ENCODE measurements at places on chromosomes 11 and 22. TPM values are rescaled to one million over a fixed set of nuclear protein-coding genes. Genes with fewer than 3 reads are reported as not detected.

DNA sequence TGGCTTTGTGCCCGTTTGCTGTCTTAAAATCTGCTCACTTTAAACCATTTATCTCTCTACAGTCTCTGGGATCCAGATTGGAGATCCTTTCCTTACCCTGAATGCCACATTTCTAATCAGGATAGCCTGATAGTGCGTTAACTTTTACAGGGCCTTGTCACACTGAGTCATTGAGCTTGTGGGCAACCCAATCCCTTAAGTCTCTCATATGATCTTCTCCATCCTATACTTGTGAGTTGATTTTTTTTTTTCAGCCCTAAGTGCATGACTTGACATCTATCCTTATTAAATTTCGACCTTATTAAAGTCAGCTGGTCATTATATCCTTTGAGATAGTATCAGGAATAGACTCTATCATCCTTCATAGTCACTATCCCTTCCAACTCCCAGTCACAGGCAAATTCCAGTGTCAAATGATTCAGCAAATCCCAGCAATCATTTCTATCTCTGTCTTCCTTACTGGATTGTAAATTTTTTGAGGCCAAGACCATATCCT lies 57.7 kb downstream of the TEAD1 start:
- no peak overlapping the region for H3K4me3 ChIP-seq
- no peaks in the 10 kb centered on the region for H3K27me3 ChIP-seq
- H3K4me1 ChIP-seq: no peaks in the 10 kb centered on the region
- no peaks in the 10 kb centered on the region for H3K36me3 ChIP-seq

PIK3IP1 gene
- polyA plus RNA-seq: 3.1 TPM

DNA sequence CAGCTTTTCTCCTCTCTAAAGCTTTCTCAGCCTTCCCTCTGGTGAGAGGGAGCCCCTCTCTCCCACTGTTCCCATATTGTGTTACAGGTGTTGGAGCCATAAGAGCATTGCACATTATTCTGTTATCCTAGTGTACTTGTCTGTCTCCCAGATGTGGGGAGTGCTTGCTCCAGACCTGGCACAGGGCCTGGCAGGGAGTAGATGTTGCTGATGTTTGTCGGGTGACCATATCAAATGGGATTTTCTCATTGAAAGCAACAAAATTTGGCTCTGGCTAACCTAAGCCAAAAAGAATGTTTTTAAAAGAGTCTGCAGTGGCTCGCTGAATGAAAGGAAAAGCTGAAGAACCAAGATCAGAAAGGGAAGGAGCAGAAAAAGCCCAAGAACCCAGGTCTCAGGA lies 41.1 kb downstream of the CYB5R2 start:
- DNase-seq: no peak
- H3K27me3 ChIP-seq: no peaks in the 10 kb centered on the region
- H3K4me3 ChIP-seq: no peak overlapping the region
- H3K4me1 ChIP-seq: no peaks in the 10 kb centered on the region

DNA sequence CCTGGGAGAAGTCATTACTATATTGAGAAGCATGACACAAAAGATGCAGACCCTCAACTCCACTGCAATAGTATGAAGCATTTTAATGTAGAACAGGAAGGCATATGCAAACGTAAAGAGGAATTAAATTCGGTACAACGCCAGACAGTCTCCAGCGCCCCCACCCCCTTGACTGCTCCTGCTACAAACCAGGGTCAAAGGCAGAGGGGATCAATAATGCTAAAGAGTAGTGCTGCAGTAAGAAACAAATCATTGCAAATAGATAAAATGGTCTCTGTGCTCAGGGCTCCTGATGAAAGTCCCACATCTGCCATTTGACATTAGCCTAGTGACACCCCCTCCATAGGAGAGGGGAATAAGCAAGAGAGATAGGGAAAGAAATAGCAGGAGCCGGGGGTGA lies 164.9 kb upstream of the BLID start:
- no peaks in the 10 kb centered on the region for H3K27me3 ChIP-seq
- peak overlapping the region; percentile 5 for H3K4me3 ChIP-seq
- H3K27ac ChIP-seq: no peak overlapping the region
- DNase-seq: no peak

DNA sequence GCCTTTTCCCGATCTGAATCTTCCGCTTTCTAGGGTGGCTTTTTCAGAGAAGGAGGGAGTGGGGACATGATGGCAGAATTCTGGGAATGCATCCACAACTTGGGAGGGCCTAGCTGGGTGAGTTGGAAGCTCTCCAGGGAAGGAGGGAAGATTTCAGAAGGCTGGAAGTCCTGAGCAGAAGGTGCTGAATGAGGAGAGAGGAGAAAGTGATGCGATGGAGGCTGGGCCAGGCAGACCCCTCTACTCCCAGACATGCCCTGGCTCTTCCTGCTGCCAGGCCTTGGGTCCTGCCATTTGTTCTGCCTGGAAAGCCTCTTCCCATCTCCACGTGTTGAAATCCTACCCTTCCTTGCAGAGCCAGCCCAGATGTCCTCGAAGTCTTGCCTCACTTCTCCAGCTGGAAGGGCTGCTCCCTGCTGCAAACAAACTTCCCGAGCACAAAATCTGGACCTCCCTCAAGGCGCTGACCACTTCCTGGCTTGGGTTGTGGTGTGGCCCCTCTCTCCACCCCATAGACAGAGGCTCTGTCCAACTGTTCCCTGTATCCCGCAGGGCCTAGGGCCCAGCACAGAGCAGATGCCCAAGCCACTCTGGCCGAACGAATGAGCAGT lies 16.8 kb downstream of the LRRC32 start:
- H3K36me3 ChIP-seq: no peaks in the 10 kb centered on the region
- H3K27me3 ChIP-seq: no peaks in the 10 kb centered on the region
- DNase-seq: peak; percentile 39
- peaks cover 33% of the 10 kb centered on the region for H3K4me1 ChIP-seq
- no peak overlapping the region for H3K27ac ChIP-seq

RIBC2 gene
- polyA plus RNA-seq: 8.0 TPM

DNA sequence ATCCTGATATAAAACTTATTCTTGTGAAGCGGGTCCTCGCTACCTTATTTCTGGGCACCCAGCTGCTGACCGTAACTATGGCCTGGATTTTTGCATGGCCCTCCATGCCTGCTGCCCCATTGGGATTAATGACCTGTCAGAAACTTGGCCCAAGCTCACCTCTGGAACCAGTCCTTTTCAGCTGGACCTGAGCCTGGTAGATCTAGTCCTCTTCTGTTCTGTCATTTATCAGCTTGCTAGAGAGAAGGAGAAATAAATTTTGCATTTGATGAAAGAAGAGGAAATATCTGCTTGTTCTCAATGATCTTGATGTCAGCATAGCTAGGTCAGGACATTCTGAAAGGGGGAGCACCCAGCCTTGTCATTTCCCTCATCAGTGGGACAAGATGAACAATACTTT lies 387.8 kb upstream of the LARGE1 start:
- no peaks in the 10 kb centered on the region for H3K4me1 ChIP-seq
- no peaks in the 10 kb centered on the region for H3K36me3 ChIP-seq
- no peak for DNase-seq

GRCh38 chr11:71986131-71986530 lies 12.6 kb upstream of the IL18BP start:
- H3K4me3 ChIP-seq: no peak overlapping the region
- H3K4me1 ChIP-seq: no peaks in the 10 kb centered on the region
- no peaks in the 10 kb centered on the region for H3K27me3 ChIP-seq
- H3K36me3 ChIP-seq: peaks cover 38% of the 10 kb centered on the region
- no peak overlapping the region for H3K27ac ChIP-seq

DNA sequence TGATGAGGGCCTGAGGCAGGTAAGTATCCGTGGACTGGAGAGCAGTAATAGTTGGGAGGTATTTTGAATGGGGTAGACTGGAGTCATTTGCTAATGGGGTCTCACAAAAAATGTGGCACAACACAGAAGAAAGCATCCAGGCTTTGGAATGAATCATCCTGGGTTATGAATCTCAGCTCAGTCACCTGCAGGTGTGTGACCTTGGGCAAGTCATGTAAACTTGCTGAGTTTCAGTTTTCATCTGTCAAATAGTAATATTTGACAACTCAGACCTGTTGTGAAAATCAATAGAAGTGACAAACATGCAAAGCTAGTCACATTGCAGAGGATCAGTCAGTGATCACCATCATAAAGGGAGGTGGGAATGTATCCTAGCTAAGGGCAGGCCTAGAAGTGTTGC lies 232.0 kb upstream of the TENM4 start:
- no peaks in the 10 kb centered on the region for H3K27me3 ChIP-seq
- no peaks in the 10 kb centered on the region for H3K4me1 ChIP-seq
- no peak overlapping the region for H3K27ac ChIP-seq
- no peak overlapping the region for H3K4me3 ChIP-seq

DNA sequence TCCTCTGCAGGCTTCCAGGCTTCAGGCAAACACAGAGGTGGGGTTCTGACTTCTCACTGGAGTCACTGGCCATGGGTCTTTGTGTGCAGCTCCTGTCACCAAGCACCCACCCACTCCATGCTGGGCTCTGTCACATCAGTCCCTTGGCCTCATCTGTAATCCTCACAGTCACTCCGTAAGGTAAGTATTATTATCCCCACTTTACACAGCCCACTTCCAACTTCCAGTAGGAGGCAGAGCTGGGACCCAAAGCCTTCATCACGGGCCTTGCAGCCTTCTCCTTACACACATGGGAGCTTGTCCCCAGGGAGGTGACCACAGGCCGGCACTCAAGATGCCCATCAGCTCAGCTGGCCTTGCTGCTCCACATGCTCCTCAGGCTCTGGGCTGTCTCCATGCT lies 266.7 kb upstream of the B3GAT1 start:
- no peaks in the 10 kb centered on the region for H3K27me3 ChIP-seq
- H3K4me1 ChIP-seq: no peaks in the 10 kb centered on the region
- no peak overlapping the region for H3K27ac ChIP-seq
- H3K4me3 ChIP-seq: no peak overlapping the region

DNA sequence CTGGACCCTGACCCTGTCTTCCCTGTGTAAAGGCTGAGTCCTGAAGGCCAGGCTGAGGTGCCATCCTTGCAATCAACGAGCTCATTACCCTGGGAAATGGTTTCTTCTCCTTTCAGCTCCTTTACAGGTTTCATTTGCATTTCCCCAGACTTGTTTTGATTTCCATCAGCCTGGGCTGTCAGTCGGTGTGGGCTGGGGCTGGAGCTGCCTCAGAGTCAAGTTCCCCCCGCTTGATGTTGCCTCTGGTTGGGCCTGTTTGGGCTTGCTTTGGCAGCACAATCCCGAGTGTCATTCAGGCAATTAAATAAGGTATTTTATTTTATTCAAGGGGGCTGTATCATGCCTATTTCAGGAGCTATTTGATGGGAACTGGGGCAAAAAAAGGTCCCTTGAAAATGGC lies 424.9 kb downstream of the INSC start:
- H3K36me3 ChIP-seq: no peaks in the 10 kb centered on the region
- DNase-seq: no peak
- no peaks in the 10 kb centered on the region for H3K27me3 ChIP-seq
- no peak overlapping the region for H3K27ac ChIP-seq
- H3K4me1 ChIP-seq: no peaks in the 10 kb centered on the region

DNA sequence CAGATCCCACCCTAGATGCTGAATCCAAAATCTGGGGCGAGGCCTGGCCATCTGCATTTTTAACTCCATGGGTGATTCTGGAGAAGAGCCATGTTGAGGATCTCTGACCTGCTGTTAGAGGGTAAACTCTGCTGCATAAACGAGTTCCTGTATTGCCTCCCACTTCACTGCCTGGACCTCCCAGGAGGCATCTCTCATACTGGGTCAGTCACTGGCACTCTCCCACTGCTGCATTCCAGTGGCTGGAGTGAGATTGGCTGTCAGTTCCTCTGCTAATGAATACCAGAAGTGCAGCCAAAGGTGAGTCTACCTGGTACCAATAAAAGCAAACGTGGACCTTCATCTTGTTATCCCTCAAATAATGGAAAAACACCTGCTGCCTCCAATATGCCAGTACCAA lies 10.3 kb downstream of the POLDIP3 start:
- no peak overlapping the region for H3K4me3 ChIP-seq
- H3K4me1 ChIP-seq: no peaks in the 10 kb centered on the region
- DNase-seq: no peak

DNA sequence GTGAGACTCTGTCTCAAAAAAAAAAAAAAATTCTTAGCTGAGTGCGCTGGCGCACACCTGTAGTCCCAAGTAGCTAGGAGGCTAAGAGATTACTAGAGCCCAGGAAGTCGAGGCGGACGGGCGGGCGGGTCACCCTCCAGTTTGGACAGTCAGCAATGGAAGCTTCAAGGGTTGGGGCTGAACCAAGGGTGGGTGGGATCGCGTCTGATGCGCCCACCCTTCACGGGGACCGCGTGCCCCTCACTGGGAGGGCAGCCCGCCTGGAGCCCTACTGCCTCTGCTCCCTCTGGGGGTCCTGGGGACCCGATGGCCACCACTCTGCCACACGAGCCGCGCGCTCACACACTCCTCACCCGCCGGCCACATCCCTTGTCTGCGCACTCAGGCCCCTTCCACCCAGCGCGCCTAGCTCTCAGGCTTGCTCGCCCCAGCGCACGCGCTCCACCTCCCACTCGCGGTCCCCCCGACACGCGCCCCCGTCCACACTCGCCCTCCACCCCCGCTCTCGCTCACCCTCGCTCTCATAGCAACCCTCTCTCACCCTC lies 494 bp downstream of the CHID1 start:
- H3K36me3 ChIP-seq: peaks cover 28% of the 10 kb centered on the region
- no peaks in the 10 kb centered on the region for H3K4me1 ChIP-seq
- H3K27ac ChIP-seq: no peak overlapping the region

DNA sequence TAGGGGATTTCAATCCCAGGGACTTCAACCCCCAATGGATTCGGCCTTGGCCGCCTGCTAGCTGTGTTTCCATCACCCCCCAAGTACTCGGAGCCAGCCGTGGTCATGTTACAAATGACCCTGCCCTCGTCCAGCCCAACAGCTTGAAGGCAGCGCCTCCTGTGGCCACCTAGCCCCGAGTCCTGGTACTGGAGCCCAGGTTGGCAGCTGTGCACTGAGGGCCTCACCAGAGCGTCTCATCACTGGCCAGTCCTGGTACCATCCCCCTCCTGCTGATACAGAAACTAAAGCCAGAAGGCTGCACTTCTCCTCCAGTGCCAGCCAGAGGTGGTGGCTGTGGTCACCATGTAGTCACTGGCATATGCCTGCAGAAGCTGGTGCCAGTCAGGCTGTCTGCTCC lies 44.9 kb upstream of the FADD start:
- no peak for DNase-seq
- H3K36me3 ChIP-seq: no peaks in the 10 kb centered on the region
- H3K27ac ChIP-seq: no peak overlapping the region
- no peak overlapping the region for H3K4me3 ChIP-seq

GRCh38 chr11:34331736-34332135 lies 26.1 kb downstream of the ABTB2 start:
- no peak for DNase-seq
- H3K27ac ChIP-seq: no peak overlapping the region
- no peaks in the 10 kb centered on the region for H3K36me3 ChIP-seq
- peaks cover 3% of the 10 kb centered on the region for H3K4me1 ChIP-seq
- no peak overlapping the region for H3K4me3 ChIP-seq

GRCh38 chr11:76637491-76638269 lies 32.9 kb downstream of the LRRC32 start:
- H3K27ac ChIP-seq: no peak overlapping the region
- H3K27me3 ChIP-seq: no peaks in the 10 kb centered on the region
- H3K4me1 ChIP-seq: no peaks in the 10 kb centered on the region
- no peaks in the 10 kb centered on the region for H3K36me3 ChIP-seq
- no peak overlapping the region for H3K4me3 ChIP-seq
- no peak for DNase-seq

DNA sequence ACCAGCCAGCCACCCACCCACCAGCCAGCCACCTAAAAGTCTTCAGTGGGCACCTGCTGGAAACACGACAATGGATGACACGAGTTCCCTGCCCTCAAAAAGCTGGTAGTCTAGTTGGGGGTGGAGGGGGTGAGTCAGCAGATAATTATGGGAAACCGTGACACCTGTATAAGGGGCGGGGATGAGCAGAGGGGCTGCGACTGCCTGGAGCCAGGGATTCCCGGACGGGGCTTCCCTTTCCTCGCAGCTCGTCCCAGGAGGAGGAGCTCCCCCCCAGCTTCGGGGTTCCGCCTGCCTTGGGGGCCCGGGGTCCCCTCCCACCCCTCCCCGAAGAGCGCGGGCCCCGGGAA lies 2.3 kb upstream of the RTN4RL2 start:
- DNase-seq: no peak
- no peaks in the 10 kb centered on the region for H3K36me3 ChIP-seq
- no peak overlapping the region for H3K4me3 ChIP-seq
- peaks cover 40% of the 10 kb centered on the region for H3K4me1 ChIP-seq
- no peak overlapping the region for H3K27ac ChIP-seq

Data from small intestine (tissue), 16 donors.